Immature natural killer cell (primary cell): ENCODE measurements at places on chromosomes 4 and X.

GRCh38 chr4:45477311-45477733 is 646.5 kb downstream of the GABRG1 start:
- no peak for DNase-seq

- DNase-seq, result no peak
These were observed 87.2 kb upstream of the PDE5A start for GRCh38 chr4:119715490-119716445.

GRCh38 chr4:173014113-173014558 is 154.5 kb upstream of the GALNT7 start:
- no peak for DNase-seq

DNA sequence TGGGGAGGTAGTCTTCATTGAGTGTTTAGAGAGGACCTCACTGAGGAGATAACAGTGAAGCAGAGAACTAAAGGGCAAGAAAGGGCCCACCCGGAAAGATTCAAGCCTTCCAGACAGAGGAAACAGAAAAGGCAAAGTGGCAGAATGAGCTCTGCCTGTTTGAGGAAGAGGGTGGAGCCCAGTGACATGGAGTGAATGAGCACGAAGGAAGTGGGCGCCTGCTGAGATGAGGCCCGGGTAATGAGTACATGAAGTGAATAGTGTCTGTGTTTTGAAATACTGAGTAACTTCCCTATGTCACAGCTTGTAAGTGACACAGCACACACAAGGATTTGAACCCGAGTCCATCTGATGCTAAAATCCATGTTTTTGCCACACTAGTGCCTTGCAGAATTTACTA is 32.5 kb upstream of the TLR2 start:
- DNase-seq, result no peak

DNA sequence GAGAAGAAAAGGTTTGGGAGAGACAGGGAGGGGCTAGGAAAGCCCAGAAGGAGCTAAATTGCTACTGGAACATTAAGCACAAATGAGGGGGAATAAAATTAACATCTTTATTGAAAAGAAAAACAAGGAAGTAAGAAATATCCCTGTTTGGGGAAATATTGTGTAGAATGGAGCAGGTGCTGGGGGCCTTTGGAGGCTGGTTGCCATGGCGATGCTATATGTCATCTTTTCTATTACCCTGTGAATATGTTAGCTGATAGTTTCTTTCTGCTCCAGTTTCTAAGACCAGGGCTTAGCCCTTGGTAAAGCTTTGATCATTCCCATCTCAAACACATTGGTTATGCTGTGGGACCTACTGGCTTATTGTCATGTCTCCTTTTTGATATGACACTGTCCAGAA is 28.7 kb downstream of the TMEM31 start:
- no peak for DNase-seq

- DNase-seq, result no peak
These were observed 29.1 kb downstream of the SPACA5 start for GRCh38 chrX:48035891-48036290.

DNA sequence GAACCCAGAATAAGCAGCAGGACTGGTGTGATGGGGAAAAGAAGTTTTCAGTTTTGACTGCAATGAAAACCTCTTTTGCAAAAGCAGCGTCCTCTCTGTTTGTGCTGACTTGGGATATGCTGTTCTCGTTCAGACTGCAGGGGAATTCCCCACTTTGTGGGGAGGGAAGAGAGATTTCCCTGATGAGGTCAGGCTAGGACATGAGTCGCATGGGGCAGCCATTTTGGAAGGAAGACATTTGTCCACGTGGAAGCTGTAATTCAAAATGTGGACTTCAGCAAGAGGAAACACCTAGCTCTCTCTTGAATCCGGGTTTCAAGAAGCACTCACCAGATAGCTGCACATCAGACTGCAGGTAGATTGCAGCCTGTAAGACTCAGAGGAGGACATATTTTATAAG is 39.3 kb downstream of the ING2 start:
- no peak for DNase-seq

DNA sequence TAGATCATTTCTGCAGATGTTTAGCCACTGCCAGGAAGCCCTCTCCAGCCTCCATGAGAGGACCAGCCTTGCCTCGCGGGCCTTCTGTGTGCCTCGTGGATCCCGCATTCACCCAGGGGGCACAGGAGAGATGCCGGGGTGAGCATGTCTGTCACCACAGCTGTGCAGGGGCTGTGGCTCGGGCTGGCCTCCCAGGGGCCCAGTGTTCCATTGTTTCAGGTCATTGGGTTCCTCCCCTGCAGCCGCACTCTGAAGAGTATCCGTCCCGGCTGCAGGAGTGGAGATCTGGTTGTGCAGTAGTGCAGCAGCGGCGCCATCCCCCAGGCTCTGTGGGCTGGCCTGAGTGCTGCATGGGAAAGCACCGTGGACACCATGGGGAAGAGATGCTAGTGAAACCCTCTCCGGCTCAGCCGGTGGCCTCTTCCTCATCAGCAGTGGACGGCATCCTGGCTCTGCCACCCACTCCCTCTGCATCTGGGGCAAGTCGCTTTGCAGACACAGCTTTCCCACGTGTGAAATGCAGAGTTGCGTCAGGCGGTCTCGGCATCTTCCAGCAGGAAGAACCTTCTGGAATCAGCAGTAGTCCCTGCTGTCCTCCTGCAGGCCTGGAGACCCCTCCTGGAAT is 29.1 kb downstream of the TBC1D14 start:
- no peak for DNase-seq

- DNase-seq, result no peak
These were observed 207.7 kb downstream of the SOWAHB start for GRCh38 chr4:76690011-76690905.

- no peak for DNase-seq
These were observed 1244.0 kb upstream of the TENM3 start for GRCh38 chr4:180999217-180999616.

DNA sequence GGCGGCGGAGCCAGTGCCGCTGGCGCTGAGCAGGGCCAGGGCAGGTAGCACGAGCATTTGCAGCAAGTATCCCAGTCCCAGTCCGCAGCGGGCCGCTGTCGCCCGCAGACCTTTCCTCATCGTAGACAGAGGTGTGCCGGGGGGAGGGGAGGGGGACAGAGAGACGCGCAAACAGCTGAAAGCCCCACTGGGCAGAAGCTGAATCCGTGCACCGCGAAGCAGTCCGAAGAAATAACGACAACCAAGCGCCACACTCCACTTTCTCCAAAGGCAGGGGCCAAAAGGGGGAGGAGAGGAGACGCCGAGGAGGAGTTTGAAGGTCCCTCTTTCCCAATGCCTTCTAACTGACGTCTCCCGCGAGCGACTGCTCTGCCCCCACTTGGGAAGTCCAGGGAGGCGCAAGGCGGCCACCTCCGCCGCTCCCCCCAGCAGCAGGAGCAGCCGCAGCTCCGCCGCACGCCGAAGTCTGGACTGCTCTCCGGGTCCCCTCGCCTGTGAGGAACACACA is at the start of gene UNC5C:
UNC5C (minus strand) TSS at position 236 of the 508 bp plus-strand sequence.
- no peak for DNase-seq

GRCh38 chrX:7771788-7772438 is 71.1 kb upstream of the VCX start:
- DNase-seq, result no peak

DNA sequence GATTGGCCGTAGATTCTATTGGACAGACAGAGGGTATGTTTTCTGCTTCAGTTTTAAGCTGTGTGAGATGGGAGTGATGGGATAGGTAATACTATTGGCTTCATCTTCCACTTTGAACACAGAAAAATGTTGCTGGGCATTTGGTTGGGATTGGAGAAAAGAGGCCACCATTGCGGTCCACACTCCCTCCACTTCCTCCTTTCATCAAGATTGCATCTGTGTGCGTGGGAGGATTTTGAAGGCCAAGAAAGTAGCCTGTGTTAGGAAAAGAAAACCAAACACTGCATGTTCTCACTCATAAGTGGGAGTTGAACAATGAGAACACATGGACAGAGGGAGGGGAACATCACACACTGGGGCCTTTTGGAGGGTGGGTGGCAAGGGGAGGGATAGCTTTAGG is 56.4 kb downstream of the EGF start:
- no peak for DNase-seq

DNA sequence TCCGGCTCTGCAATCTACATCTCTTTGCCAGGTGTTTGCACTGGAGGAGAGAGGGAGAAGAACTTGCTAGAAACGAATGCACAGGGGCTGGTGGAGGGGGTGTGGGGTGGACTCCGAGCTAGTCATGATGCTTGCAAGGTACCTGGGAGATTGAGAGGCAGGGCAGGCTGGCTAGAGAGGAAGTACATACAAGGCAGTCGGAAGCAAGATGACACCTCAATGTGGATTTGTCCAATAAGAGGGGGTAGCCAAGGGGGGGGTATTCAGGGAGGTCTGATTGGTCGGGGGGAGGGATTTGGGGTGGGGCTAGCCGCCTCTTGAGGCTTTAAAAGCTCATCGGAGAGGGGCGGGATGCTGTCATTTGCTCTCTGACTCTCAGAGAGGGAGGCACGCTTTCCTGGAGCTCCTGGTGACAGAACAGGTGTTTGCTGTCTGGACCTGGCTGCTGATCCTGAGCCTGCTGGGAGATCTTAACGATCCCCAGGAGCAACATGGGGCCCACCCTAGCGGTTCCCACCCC is at the start of gene GPR50:
GPR50 (plus strand) TSS at position 354 of the 520 bp plus-strand sequence; CDS start at position 492, 138 bp downstream.
- DNase-seq, result no peak

- peak; percentile 60 for DNase-seq
These were observed 618 bp downstream of the RBBP7 start for GRCh38 chrX:16869393-16870094.

GRCh38 chrX:132738951-132739350 is 219.5 kb downstream of the HS6ST2 start:
- no peak for DNase-seq

- no peak for DNase-seq
These were observed 201.3 kb downstream of the MAD2L1 start for GRCh38 chr4:119865389-119865788.

GRCh38 chr4:102606261-102606660 is 105.1 kb downstream of the NFKB1 start:
- DNase-seq, result no peak

DNA sequence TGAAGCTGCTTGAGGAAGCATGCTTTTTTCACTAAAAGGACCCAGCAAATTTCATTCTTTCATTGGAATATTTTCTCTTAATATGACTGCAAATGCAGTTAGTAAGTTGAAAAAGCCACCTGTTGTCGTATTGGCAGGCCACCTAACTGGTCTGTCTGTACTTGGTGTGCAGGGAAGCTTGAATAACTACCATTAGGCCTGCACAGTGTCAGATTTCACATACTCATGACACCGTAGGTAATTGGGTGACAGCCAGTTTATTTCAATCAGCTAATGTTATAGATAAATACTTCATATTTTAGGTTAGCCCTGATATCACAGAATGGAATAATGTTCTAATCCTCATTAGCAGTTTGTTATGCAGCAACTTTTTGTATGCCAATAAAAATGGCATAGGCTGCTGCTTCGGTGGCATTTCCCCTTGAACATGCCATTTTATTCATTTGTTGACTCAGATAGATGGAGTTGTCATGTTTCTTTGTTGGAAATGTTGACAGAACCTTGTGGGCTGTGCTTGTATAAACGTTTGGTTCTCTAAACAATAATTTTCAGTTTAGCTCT is 173.7 kb downstream of the RPA4 start:
- DNase-seq, result no peak

DNA sequence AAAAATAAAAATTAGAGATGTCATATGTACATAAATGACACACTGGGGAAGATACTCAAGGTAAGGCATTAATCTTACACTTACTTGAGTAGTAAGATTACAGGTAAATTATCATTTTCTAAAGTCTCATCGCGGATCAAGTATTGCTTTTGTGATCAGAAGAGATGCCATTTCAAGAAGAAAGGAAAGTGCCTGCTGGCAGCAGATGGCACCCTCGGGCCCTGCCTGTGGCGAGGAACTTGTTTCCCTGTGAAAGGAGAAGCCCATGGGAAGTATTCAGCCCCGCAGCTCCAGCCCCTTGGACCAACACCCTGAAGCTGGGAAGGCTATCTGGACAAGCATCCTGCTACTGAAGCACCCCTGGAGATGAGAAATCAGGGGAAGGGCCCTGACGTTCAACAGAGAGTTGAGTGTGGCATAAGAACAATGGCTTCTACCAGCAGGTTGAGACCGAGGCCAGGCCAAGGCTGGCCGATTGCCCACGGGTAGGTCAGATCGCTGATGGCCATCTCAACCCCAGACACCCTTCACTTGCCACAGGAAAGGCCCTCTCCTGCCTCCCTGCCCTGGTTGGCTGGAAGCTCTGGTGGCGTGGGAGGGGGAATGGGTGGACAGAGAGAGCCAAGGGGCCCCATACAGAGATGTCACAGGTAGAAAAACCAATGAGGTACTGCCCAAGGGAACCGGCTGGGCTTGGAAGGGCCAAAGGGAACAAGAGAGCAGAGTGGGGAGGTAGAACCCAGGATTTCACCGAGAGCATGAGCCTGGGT is 18.8 kb upstream of the MXD4 start:
- DNase-seq, result no peak

DNA sequence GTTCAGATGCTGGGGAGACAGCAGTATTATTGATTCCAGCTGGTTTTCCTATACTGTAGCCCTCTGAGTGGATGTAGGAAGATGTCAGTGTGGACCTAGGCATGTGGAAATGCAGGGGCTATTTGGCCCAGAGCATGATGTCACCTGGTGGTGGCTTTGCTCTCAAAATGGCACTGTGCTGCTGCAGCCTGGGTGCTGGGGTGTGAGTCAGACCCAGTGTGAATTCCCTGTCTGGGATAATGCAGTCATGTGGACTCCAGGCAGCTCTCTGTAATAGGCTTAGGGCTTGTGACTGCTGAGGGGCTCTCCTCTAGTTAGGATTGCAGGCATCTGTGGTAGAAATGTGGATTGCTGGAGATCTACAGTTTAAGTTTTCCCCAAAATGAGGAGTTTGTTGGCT is 70.7 kb downstream of the DCAF8L2 start:
- no peak for DNase-seq

DNA sequence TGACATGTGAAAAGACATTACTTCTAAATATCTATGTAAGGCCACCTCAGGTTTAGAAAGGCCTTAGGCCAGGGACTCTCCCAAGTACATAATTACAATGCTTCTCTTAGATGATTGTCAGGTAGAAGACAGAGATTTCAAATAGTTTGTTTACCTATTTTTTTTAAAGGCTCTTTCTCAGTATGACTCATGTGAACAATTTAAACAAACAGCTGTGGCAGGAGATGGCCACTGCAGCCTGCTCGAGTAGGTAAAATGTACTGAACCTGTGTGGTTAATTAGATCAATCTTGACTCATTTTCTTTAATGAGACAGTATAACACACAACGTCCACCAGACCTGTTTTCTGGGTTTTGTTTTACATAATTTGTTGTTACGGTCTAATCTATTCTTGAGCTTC is 50.2 kb downstream of the LEF1 start:
- DNase-seq, result no peak

- no peak for DNase-seq
These were observed 15.8 kb downstream of the APLN start for GRCh38 chrX:129638917-129639316.

GRCh38 chr4:174575436-174575835 is 53.1 kb upstream of the HPGD start:
- no peak for DNase-seq

DNA sequence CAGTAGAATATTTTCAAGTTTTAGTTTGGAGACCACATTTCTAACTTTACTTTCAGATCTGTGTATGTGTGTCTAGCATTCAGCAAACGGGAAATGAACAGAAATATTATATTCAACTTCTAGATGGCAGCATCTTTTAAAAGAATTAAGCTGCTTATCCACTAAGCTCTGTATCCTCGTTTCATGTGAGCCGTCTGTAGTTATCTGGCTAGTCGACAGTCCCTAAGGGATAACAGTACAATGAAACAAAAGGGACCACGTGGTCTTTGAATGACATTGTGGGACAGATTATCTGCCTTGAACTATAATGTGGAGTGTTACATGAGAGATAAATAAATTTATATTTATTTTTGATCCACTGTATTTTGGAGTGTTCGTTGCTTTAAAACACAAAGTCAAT is 35.8 kb upstream of the PRSS12 start:
- no peak for DNase-seq
